ENCODE measurements at places on chromosomes 6 and 20. TPM values are rescaled to one million over a fixed set of nuclear protein-coding genes. Genes with fewer than 3 reads are reported as not detected.

Gene SLC24A3
- 6.5 TPM for polyA plus RNA-seq

Gene SLC35B3
- polyA plus RNA-seq, result 11.9 TPM

Gene FUT9
- polyA plus RNA-seq, result 0.05 TPM

Gene CLPSL2
- 1.3 TPM for polyA plus RNA-seq

Gene CRISP3
- polyA plus RNA-seq, result not detected

Gene DNAH8
- polyA plus RNA-seq, result under 0.01 TPM

Gene CYP39A1
- 4.9 TPM for polyA plus RNA-seq

Gene USP49
- polyA plus RNA-seq, result 1.9 TPM

Gene OVOL2
- polyA plus RNA-seq, result 0.83 TPM

Gene EMILIN3
- polyA plus RNA-seq, result 0.14 TPM

Gene CALHM4
- polyA plus RNA-seq, result not detected

Gene COL9A1
- 0.07 TPM for polyA plus RNA-seq

Gene VSTM2L
- polyA plus RNA-seq, result 0.82 TPM

Gene NKAPL
- 1.2 TPM for polyA plus RNA-seq

Gene AVP
- polyA plus RNA-seq, result not detected

Gene PDE7B
- polyA plus RNA-seq, result 2.6 TPM

Measured in adipose tissue (tissue), 3 donors.